ENCODE measurements at places on chromosomes 12 and 14.

DNA sequence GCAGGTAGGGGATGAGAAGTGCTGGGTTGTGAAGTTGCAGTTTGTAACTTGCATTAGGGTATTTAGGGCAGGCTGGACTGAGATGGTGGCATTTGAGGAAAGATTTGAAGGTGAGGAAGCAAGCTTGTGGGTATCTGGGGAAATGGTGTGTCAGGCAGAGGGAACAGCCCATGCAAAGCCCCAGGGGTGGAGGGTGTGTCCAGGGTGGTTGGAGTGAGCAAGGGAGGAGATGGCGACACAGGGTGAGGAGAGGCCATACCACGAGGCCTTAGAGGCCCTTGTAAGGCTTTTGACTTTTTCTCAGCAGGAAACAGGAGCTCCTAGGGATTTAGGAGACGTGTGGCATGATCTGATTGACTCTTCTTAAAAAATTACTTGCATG lies 136.9 kb downstream of the NUAK1 start:
- DNase-seq: no peak

GRCh38 chr14:59474172-59474571 lies 9.0 kb upstream of the GPR135 start:
- DNase-seq: no peak

GRCh38 chr12:108886873-108887629 lies 7.2 kb downstream of the DAO start:
- peak; percentile 70 for DNase-seq

GRCh38 chr12:43730283-43730682 lies 28.3 kb downstream of the PUS7L start:
- DNase-seq: no peak

DNA sequence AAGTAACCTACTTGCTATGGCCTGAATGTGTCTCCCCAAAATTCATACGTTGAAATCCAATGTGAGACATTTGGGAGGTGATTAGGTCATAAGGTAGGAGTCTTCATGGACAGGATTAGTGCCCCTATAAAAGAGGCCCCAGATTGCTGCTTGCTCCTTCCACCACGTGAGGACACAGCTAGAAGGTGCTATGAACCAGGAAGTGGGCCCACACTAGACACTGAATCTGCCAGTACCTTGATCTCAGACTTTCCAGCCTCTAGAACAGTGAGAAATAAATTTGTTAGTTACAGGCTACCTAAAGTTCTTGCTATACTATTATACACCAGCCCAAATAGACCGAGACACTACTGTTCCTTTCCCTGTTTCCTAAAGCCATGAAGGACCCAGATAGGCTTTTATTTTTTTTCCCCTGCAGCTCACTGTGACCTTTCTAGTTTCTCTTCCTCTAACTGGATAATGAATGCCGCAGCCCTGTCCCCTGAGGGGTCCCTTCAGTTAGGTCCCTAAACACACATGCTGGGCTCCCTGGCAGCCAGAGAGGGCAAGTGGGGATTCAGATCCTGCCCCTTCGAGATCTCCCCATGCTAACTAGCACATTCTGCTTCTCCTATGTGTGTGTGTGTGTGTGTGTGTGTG lies 19.3 kb downstream of the SLC25A3 start:
- DNase-seq: no peak

GRCh38 chr12:44827832-44828438 lies 48.2 kb downstream of the NELL2 start:
- DNase-seq: no peak
